ENCODE measurements at places on chromosomes 3 and 15. TPM values are rescaled to one million over a fixed set of nuclear protein-coding genes. Genes with fewer than 3 reads are reported as not detected.

CRABP1 gene
- total RNA-seq = 803 TPM

- H3K36me3 ChIP-seq = no peaks in the 10 kb centered on the region
- H3K4me3 ChIP-seq = no peak overlapping the region
- H3K27me3 ChIP-seq = peaks cover 3% of the 10 kb centered on the region
- no peak overlapping the region for H3K27ac ChIP-seq
- DNase-seq = no peak
Measured at GRCh38 chr3:73656241-73656890, 31.6 kb upstream of the PDZRN3 start.

CFAP100 gene
- 1.1 TPM for total RNA-seq

GRCh38 chr3:127438371-127438770, 150.5 kb upstream of the PRR20G start:
- H3K27me3 ChIP-seq = peaks cover 3% of the 10 kb centered on the region
- DNase-seq = no peak
- no peak overlapping the region for H3K27ac ChIP-seq
- H3K4me3 ChIP-seq = no peak overlapping the region
- no peaks in the 10 kb centered on the region for H3K36me3 ChIP-seq
- H3K4me1 ChIP-seq = no peaks in the 10 kb centered on the region

GRCh38 chr3:64030741-64031140, 7.4 kb upstream of the PSMD6 start:
- H3K27ac ChIP-seq = peak overlapping the region; percentile 96
- DNase-seq = peak; percentile 78
- H3K4me1 ChIP-seq = peaks cover 32% of the 10 kb centered on the region
- H3K4me3 ChIP-seq = peak overlapping the region; percentile 78

- H3K27me3 ChIP-seq = no peaks in the 10 kb centered on the region
- H3K4me3 ChIP-seq = no peak overlapping the region
- H3K4me1 ChIP-seq = peaks cover 49% of the 10 kb centered on the region
- H3K36me3 ChIP-seq = no peaks in the 10 kb centered on the region
Measured at GRCh38 chr3:43874290-43874689, 183.6 kb downstream of the ABHD5 start.

DNA sequence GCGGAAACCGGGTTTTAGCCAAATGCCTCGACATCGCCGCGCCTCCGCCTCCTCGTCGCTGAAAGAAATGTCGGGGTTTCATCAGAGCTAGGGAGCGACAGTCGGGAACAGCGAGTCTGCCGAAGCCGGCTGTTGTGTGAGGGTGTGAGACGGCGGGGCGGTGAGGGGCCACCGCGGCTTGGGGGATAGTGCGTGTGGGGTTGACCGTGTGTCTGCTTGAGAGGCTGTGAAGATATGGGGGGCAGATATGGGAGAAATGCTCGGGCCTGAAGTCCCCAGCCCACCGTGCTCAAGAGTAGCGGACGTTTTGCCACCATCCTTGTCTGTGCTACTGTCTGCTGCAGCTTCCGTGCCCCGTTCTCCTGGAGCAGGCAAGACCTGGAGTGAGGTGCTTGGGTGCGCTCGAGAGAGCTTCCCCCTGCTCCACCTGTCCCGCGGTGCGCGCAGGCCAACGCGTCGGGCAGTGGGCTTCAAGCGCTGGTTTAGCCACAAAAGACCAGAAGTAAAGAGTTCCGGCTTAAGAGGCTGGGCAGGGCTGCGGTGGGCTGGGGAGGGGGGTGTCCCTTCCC, 716 bp upstream of the ISLR2 start:
- H3K27me3 ChIP-seq = peaks cover 89% of the 10 kb centered on the region

C2CD4B gene
- not detected for total RNA-seq

CCR3 gene
- total RNA-seq = not detected

AADACL2 gene
- total RNA-seq = not detected

RASL12 gene
- total RNA-seq = 1.5 TPM

- H3K27ac ChIP-seq = no peak overlapping the region
- no peaks in the 10 kb centered on the region for H3K27me3 ChIP-seq
- peaks cover 73% of the 10 kb centered on the region for H3K4me1 ChIP-seq
Measured at GRCh38 chr15:23857028-23857641, 170.0 kb upstream of the NDN start.

DNA sequence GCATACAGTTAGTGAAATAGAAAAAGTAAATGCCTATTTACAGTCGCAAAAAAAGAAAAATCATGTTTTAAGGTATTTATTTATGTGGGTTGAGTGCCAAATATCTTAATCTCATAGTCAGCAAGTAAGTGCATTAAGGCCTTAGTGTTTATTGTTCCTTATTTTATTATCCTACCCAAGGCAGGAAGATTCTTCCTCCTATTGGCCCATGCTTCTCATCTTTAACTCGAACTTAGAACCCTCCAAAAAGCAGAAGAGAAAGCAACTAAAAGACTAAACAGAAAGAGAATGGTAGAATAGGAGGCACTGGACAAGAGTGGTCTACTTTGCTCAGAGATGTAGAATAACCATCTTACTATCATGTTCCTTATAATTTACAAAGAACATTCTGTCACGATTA, 7.5 kb downstream of the RFX7 start:
- no peak overlapping the region for H3K4me3 ChIP-seq
- H3K36me3 ChIP-seq = peaks cover 70% of the 10 kb centered on the region
- no peak for DNase-seq
- H3K27me3 ChIP-seq = no peaks in the 10 kb centered on the region
- no peak overlapping the region for H3K27ac ChIP-seq

Data from neural crest cell (in vitro differentiated cells).